ENCODE measurements at places on chromosomes 5 and 9.

GRCh38 chr9:93037476-93037971, 21.0 kb upstream of the SUSD3 start:
- DNase-seq = no peak

- no peak for DNase-seq
Observed at GRCh38 chr5:129746876-129747275, 1.0 kb upstream of the MINAR2 start.

- peak; percentile 9 for DNase-seq
Observed at GRCh38 chr5:151082282-151082902, 1.6 kb upstream of the TNIP1 start.

- no peak for DNase-seq
Observed at GRCh38 chr9:19429595-19429994, 20.8 kb downstream of the ACER2 start.

DNA sequence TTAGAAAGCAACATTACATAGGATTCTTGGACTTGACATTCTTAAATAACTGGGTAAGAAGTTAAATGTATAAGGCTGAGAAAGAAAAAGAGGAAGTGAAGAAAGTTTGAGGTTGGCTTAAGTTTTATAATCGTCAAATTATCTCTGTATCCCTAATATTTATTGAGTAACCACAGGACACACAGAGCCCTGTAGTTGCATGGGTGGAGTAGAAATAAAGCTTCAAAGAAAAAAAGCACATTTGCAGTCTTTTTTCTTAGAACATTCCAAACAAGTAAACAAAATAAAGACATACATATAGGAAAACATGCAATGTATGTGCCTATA, 137.0 kb downstream of the CCDC192 start:
- no peak for DNase-seq

DNA sequence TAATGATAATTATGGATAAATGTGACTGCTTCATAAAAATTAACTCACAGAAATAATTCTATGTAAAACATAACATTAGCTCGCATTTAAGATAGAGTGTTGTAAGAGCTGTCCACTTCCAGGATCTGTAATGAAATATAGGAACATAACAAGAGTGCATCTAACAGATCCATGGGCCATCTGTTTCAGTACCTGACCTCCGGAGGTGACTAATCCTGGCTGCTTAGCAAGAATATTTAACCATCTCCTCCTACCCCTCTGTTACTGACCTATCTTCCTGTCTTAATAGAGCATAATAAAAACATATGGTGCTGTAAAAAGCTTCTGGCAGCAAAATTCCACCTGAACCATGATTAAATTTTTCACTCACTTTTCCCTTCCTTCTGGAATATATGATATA, 7.1 kb downstream of the PLCXD3 start:
- no peak for DNase-seq

DNA sequence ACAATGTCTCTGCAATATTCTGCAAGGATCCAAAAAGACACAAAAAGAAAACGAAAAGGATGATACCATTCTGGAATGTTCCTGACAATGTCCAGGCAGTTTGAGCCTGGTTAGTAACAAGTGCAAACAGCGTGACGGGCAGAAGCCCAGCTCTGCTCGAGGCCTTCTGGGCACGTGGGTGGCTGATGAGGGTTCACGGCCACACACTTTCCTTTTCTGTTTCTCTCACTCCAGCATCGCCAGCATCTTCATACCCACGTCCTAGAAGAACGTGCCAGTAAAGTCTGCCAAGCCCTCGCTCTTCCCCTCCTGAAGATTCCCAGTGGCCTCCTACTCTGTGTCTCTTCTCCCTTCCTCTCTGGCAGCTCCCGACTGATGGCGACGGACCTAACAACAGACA, 36.7 kb downstream of the COL23A1 start:
- no peak for DNase-seq

DNA sequence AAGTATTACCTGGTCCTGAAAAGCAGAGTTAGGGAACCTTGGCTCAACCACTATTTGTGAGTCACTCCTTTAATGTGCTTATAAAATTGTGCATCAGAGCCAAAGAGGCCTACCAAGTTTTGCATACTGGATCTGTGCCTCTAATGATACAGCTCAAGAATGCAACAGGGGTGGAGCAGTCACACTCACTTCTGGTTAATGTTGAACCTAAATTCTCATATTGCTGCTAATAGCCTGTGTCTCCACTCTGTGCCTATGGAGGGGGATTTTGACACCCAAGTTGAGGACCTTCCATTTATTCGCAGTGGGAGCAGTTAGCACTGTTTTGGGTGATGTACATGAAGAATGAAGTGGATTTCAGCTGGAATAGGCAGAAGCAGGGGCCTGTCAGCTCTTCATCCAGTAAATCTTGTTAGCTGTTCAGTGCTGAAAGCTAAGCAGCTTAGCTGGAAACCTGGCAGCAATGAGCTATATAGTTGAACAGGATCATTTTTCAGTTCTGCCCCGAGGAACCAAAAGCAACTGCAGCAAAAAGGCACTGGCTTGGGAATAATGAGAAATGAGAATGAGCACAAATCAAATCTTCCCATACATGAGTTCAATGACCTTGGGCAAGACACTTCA, 9.7 kb downstream of the SH3TC2 start:
- DNase-seq = no peak

DNA sequence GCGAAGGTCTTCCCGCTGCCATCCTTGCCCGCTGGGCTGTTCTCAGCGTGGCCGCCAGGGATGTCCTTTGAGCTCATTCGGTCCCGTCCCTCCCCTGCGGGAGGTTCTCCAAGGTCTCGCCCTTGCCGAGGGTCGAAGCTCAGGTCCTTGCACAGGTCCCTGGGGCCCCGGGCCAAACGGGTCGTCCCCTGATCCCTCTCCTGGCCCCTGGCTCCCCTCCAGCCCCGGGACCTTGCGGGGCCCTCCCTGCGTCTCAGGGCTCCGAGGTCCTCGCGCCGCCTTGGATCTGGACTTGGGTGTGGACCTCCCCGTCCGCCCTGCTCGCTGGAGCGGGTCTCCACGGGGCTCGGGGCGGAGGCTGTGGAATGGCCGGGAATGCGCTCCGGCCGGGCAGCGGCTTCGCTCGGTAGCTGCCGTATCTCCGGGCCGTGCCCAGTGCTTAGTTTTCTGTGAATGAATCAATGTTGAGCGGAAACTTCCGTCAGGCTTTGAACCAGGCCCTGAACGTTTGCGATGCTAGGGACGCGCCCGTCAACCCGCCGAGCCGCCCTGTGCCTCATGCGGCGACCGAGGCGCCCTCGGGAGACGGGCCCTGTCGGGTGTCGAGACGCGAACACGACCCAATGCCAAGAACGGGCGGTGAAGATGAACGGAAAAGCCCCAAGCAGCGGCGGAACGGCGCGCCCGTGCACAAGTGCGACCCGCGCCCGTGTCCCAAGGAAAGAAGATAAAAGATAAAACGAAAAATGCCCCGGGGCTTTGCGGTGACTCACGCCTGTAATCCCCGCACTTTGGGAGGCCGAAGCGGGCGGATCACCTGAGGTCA, 780 bp downstream of the RNU6ATAC start:
- no peak for DNase-seq

DNA sequence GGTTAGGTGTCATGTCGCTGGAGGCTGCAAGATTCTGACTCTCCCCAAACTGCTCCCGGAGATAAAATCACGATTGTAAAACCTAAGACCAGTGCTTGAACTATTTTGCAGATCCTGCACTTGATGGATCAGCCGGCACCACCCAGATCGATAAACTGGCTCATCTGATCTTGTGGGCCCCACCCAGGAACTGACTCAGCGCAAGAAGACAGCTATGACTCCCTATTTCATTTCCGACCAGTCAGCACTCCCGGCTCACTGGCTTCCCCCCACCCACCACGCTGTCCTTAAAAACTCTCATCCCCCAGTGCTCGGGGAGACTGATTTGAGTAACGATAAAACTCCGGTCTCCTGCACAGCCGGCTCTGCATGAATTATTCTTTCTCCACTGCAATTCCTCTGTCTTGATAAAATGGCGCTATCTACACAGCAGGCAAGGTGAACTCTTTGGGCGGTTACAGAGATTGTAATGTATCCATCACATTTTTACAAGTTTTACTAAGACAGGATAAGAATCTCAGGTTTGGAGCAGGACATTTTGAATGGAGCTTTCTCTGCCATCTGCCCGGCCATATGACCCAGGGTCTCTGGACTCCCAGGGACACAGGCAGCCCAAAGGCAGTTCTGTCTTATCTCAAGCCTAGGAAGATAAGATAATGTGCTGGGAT, 10.6 kb upstream of the PPP1R26 start:
- no peak for DNase-seq

DNA sequence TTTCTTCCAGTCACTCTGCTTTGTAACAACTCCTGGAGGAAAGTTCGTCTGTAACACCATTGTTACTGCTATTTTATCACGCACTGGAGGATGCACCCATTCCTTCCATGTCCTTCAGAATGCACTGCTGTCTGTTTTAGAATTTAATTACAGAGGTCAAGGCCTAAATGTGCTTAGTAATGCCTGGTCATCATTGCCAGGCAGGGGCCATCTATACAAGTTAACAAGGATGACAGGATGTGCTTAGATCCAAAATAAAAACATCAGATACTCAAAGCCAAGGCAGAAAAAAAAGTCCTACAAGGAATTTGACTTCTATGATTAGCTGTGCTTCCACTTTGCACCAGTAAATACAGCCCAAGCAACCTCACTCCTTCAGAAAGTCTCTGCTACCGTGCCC, 371.4 kb downstream of the SEMA5A start:
- no peak for DNase-seq

GRCh38 chr9:137431416-137431931, 8.3 kb downstream of the NOXA1 start:
- DNase-seq = no peak

DNA sequence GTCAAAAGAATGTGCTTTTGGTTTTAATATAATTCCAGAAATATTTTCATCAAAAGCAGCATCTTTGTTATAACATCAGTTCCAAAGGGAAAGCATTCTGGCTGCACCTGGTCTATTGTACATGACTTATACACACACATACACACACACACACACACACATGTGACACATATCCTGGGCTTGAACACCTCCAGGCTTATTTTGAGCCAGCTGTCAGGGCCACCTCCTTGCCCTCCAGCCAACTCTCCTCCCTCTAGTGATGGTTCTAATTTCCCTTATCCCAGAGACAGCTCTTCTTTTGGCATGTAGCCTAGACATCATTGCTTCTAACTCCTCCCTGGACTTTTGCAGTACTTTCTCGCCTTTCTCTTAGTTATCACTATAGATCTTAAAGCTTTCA, 115.0 kb downstream of the PIK3R1 start:
- no peak for DNase-seq

GRCh38 chr9:128232528-128233428, 29.6 kb downstream of the DNM1 start:
- DNase-seq = no peak

- DNase-seq = no peak
Observed at GRCh38 chr9:82504620-82505019, 516.0 kb downstream of the SPATA31D1 start.

DNA sequence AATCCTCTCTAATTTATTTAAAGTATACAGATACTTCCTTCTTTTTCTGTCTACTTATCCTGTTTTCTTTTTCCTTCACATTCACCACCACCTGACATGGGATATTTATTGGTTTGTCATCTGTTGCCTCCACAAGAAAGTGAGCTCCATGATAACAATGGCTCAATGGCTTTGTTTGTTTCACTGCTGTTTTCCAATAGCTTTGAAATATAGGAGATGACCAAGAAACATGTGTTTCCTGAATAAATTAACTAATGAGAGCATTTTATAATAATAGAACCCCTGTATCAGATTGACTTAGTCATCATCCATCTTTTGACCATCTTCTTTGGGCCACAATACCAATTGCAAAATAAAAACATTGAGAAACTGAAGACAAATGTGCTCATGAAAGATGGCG, 180.2 kb upstream of the GAS1 start:
- DNase-seq = no peak

DNA sequence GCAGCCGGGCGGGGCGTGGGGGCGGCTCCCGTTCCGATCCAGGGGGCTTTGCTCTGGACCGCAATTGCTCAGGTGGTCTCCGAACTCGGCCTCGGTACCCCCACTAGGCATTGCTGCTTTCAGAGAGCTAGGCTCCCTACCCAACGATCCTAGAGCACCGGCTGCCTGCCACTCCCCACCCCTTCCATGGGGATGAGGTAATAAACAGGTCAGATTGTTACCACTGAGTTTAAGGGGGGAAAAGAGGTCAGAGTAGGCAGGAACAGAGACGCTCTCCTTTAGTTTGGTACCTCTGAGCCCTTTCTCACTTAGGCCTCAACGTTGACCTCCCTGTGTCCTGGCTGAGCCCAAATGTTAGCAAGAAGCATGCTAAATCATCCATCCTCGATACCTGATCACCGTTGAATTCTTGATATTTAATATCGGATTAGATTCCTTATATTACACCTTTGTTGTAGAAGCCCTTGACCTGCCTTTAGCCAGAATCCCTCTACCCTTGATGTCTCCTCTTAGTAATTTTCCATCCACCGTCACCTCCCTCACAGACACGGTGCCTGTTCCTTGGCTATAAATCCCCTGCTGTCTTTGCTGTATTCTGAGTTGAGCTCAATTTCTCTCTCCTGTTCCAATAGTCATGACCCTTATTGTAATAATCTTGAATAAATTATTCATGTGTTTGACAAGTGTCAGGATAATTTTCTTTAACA, 588 bp upstream of the PLPP1 start:
- peak; percentile 70 for DNase-seq

DNA sequence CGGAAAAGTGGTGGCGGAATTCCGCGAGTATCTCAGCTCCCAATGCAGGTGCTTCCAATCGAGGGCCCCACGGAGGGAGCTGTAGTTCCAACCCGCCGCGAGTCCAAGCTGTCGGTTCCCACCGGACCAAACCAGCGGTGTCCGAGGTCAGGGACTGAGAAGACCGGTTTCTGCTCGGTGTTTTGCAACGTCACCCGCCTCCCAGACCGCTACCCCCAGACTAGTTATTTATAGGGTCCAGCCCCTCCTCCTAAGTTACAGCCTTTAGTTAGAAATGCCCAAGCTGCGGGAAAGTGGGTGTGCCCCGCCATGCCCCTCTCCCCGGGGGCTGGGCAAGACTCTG, 677 bp upstream of the MYORG start:
- no peak for DNase-seq

GRCh38 chr9:127396253-127396807, 639 bp upstream of the SLC2A8 start:
- DNase-seq = no peak

DNA sequence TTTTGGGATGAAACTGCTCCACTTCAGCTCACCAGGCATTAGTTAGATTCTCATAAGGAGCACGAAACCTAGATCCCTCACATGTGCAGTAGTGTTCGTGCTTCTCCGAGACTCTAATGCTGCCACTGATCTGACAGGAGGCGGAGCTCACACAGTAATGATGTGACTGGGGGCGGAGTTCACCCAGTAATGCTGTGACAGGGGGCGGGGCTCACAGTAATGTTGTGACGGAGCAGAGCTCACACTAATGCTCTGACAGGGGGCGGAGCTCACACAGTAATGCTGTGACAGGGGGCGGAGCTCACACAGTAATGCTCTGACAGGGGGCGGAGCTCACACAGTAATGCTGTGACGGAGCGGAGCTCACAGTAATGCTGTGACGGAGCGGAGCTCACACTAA, 27.1 kb upstream of the LRRC14B start:
- DNase-seq = no peak
